ENCODE measurements at places on chromosomes 6 and 20. TPM values are rescaled to one million over a fixed set of nuclear protein-coding genes. Genes with fewer than 3 reads are reported as not detected.

Gene KHDRBS2
- total RNA-seq, result not detected

- peaks cover 5% of the 10 kb centered on the region for H3K4me1 ChIP-seq
- no peaks in the 10 kb centered on the region for H3K36me3 ChIP-seq
- no peak overlapping the region for H3K27ac ChIP-seq
- no peaks in the 10 kb centered on the region for H3K27me3 ChIP-seq
Measured at GRCh38 chr20:51311636-51312479, 230.7 kb downstream of the NFATC2 start.

- peaks cover 9% of the 10 kb centered on the region for H3K4me1 ChIP-seq
- no peak overlapping the region for H3K27ac ChIP-seq
- no peak for DNase-seq
- H3K27me3 ChIP-seq, result no peaks in the 10 kb centered on the region
- H3K36me3 ChIP-seq, result no peaks in the 10 kb centered on the region
Measured at GRCh38 chr6:35945650-35946025, 24.7 kb upstream of the SRPK1 start.

DNA sequence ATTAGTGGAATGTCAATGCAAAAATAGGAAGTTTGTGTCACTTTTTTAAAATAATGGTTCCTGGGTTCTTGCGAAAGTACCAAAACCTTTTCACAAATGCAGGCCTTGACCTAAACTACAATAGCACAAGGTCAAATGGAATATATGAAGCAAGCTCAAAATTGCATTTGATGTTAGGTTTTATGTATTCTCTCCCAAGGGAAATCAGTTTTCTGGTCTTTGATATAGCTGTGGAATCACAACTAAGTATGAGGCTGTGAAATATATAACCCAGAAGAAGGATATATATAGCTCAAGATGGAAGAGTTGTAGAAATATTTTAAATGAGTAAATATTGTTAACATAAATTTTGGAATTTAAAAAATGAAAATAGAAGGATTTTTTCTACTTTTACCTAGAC lies 327.3 kb downstream of the RIMS1 start:
- no peaks in the 10 kb centered on the region for H3K36me3 ChIP-seq
- H3K4me1 ChIP-seq, result no peaks in the 10 kb centered on the region
- H3K27me3 ChIP-seq, result peaks cover 87% of the 10 kb centered on the region
- no peak overlapping the region for H3K4me3 ChIP-seq
- no peak overlapping the region for H3K27ac ChIP-seq

GRCh38 chr6:21284706-21285105 lies 308.8 kb upstream of the SOX4 start:
- H3K4me3 ChIP-seq, result no peak overlapping the region
- no peaks in the 10 kb centered on the region for H3K27me3 ChIP-seq
- no peak overlapping the region for H3K27ac ChIP-seq

GRCh38 chr20:41358717-41359116 lies 7.9 kb downstream of the EMILIN3 start:
- H3K36me3 ChIP-seq, result peaks cover 35% of the 10 kb centered on the region
- no peak for DNase-seq
- H3K4me1 ChIP-seq, result peaks cover 4% of the 10 kb centered on the region
- H3K4me3 ChIP-seq, result no peak overlapping the region

- H3K4me1 ChIP-seq, result no peaks in the 10 kb centered on the region
- peaks cover 6% of the 10 kb centered on the region for H3K36me3 ChIP-seq
- H3K27ac ChIP-seq, result no peak overlapping the region
- H3K4me3 ChIP-seq, result no peak overlapping the region
Measured at GRCh38 chr20:44415833-44416715, 59.6 kb upstream of the TTPAL start.

- H3K27ac ChIP-seq, result no peak overlapping the region
- DNase-seq, result peak; percentile 47
- H3K4me3 ChIP-seq, result no peak overlapping the region
- H3K36me3 ChIP-seq, result no peaks in the 10 kb centered on the region
- H3K27me3 ChIP-seq, result peaks cover 50% of the 10 kb centered on the region
Measured at GRCh38 chr20:46230801-46231282, 77.5 kb downstream of the CDH22 start.

DNA sequence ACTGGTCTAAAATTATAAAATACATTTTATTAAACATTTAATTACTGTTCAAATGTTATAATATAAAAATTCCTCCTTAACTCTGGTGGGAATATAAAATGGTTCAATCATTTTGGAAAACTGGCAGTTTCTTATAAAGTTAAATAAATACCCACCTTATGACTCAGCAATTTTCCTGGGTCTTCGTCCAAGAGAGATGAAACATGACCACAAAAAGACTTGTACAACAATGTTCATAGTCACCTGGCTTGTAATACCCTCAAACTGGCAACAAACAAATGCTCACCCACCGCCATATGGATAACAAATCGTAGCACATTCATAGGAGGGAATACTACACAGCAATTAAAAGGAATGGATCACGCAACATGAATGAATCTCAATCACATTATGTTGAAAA lies 66.0 kb upstream of the RIN2 start:
- DNase-seq, result peak; percentile 62
- H3K4me1 ChIP-seq, result peaks cover 17% of the 10 kb centered on the region
- H3K27ac ChIP-seq, result no peak overlapping the region
- no peak overlapping the region for H3K4me3 ChIP-seq
- H3K36me3 ChIP-seq, result no peaks in the 10 kb centered on the region
- H3K27me3 ChIP-seq, result no peaks in the 10 kb centered on the region

GRCh38 chr20:25117990-25118389 lies 36.0 kb upstream of the VSX1 start:
- DNase-seq, result no peak
- H3K27me3 ChIP-seq, result peaks cover 12% of the 10 kb centered on the region
- peaks cover 7% of the 10 kb centered on the region for H3K4me1 ChIP-seq
- H3K4me3 ChIP-seq, result no peak overlapping the region
